Fibroblast of lung (primary cell): ENCODE measurements at places on chromosomes 4 and X. TPM values are rescaled to one million over a fixed set of nuclear protein-coding genes. Genes with fewer than 3 reads are reported as not detected.

DNA sequence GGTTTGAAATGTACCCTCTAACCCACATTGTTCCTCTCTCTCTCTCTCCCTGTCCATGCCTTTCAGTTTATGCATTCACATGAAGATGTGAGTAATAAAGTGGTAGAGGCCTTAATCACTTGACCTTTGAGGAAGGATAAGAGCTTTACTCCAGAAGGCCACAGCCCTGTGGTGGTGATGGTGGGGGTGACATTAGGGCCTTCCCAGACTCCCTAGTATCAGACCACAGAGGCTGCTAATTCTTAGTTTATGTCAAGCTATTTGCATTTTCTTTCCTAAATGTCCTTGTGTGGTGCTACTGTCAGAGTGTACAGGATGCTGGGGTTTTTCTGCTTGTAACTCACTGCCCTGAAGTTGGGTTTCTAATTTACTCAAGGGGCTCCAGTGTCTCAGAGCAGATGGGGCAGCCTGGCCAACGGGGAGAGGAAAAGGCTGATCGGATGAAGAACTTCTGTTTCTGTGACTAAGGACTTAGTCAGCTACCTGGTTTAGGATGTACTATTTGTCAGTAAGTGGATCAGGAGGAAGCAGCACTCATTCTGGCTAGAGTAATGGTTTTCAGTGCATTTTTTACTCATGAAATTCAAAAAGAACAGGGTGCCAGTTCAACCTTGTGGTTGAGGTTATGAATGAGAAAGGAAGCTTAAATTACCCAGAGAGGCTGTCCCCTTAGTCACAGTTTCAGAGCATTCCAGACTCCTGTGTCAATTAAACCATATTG lies 509.6 kb upstream of the DIPK2B start:
- DNase-seq: peak; percentile 80

GRCh38 chr4:151538963-151539362 lies 130.0 kb downstream of the FHIP1A start:
- DNase-seq: no peak

Gene DYNLT3
- 35.7 and 80.6 TPM in 2 replicates for total RNA-seq

DNA sequence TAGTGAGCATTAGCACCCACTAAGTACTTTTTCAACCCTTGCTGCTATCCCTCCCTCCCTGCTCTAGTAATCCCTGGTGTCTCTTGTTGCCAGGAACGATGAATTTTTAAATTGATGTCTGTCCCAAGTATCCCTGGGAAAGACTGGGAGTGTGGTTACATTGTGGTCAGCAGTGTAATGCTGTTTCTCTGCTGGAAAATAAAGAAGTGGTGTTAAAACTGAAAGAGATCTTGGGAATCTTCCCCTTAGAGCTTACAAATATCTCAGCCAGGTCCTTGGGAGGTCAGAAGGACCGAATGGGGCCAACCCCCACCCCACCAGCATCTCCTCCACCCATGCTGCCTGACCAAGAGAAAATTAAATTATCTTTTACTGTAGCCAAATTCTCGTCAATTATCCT lies 174.5 kb upstream of the MXRA5 start:
- no peak for DNase-seq

Gene DTHD1
- not detected in 2 replicates for total RNA-seq

DNA sequence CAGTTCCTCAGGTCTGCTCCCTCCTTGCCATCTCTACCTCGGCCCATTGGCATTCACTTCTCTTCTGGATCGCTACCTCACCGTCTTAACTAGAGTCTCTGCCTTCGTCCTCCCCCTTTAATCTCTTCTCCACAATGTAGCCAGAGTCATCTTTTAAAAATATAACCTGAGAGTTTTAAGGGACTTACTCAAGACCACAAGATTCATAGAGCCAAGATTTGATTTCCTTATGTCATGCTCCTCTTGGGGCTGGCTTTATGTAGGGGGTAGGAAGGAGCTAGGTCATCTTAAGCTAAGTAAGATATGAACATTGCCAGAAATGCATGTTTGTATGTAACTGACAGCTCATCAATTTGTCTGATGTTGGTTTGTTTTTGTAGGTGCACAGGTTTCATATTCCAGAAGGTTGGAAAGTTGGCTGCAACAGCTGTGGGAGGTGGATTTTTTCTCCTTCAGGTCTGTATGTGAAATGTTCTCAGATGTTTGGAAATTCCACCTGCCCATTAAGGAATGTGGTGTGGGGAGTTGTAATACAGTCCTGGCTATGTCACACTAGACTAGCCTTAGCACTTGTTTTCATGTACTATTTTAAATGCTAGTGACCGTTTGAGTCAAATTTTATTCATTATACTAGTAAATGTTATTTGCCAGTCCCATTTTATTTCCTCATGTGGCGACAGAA lies 19.6 kb downstream of the FUNDC2 start:
- DNase-seq: peak; percentile 21

DNA sequence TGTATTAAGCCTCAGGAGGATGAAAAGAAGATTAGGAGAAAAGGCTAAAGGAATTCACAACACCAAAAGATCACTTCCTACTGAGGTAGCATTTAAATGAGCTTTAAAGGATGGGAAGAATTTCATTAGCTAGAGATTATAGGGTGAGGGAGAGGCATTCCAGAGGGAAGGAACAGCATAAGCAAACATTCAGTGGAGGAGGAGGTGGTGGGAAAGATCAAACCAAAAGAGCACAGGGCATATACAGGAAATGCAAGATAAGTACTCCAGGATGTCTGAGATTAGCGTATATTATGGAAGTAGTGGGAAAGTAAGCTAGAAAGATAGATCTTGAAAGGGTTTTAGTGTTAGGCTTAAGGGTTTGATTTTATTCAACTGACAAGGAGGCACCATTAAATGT lies 84.8 kb downstream of the COL4A6 start:
- no peak for DNase-seq

DNA sequence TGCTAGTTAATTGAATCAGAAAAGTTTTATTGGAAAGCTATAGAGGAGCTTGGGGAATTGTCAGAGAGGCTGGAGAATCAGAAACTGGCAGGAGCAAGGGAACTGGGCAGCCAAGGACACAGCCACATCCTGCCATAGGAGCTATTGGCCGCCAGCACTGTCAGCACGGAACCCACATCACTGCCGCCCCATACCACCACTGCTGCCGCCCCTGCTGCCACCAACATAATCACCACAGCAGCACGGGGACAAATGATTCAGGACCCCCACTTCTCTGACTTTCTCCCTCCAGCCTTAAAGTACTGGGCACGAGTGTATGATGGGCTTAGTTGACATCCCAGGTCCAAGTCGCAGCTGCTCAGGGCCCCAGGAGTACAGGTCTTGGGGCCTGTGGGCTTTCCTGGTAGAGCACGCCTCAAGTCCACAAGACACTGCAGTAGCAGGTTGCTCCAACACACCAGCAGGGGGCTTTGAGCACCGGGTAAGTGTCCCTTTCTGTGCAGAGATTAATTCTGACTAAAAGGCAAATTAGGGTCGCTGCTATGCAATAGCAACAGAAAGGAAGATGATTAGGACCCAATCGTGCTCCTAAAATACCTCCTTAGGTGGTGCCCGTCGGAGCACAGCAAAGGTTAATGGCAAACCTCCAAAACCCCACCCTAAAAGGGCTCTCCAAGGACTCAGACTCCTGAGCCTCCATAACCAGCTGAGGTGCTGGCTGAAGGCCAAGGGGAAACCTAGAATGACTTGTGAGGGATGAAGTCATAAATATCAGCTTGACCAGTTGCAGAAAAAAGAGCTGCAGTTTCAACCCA lies 6.9 kb downstream of the PJA1 start:
- DNase-seq: peak; percentile 72

Gene FGA
- not detected in 2 replicates for total RNA-seq

Gene NHS
- total RNA-seq: 2.1 and 3.8 TPM in 2 replicates

- peak; percentile 85 for DNase-seq
Observed at GRCh38 chr4:173448608-173449379, 49.9 kb upstream of the SCRG1 start.

DNA sequence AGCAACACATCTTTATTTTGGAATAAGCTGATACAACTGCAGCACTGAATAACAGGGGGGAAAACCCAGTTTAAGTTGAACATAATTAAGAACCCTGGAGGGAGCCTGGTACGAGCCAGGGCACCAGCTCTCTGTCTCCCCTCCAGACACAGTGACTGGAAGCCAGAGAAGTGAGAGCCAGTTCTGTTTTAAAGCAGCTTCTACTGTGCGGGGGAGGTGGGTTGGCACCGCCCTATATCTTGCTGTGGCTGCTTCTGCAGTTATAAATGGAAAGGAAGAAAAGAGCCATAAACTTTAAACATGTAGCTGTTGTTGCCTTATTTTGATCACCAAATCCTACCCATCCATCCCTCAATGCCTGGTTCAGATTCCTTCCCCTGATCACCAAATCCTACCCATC lies 207.9 kb upstream of the ANXA3 start:
- no peak for DNase-seq

- DNase-seq: no peak
Observed at GRCh38 chrX:17662391-17662790, 74.9 kb upstream of the SCML1 start.

DNA sequence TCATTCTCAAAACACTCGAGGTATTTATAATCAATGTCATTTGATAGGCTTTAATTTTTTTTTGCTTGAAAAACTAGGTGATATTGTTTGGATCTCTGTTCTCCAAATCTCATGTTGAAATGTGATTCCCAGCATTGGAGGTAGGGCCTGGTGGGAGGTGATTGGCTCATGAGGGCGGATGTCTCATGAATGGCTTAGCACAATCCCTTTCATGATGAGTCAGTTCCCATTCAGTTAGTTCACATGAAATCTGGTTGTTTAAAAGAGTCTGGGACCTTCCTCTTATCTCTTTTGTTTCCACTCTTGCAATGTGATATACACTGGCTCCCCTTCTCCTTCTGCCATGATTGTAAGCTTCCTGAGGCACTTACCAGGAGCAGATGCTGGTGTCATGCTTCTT lies 638.7 kb downstream of the DMD start:
- no peak for DNase-seq

- no peak for DNase-seq
Observed at GRCh38 chr4:4418676-4419390, 31.9 kb downstream of the NSG1 start.

Gene IL2
- total RNA-seq: not detected in 2 replicates

DNA sequence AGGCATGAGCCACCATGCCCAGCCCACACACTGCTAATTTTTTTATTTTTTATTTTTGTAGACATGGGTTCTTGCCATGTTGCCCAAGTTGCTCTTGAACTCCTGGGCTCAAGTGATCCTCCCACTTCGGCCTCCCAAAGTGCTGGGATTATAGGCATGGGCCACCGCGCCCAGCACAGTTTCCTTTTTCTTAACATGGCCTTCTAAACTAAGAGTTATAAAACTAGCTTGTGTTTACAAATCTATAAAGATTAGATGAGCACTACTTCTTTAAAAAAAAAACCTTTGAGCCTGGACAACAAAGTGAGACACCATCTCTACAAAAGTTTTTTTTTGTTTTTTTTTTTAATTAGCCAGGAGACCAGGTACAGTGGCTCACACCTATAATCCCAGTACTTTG lies 10.7 kb downstream of the GRSF1 start:
- no peak for DNase-seq

DNA sequence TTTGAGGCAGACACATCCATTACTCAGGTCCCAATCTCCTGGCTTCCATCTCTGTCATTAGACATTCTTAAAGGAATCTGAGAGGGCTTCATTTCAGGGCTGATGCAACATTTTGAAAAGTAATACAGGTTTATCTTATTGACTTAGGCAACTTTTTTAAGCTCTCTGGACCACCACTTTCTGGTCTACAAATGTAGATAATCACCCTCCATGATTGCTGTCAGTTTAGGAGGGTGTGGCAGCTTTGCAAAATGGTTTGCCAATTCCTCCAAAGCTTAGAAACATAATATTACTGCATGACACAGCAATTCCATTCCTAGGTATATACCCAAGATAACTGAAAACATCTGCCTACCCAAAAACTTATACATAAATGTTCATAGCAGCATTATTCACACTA lies 77.6 kb downstream of the ARHGAP6 start:
- DNase-seq: no peak

DNA sequence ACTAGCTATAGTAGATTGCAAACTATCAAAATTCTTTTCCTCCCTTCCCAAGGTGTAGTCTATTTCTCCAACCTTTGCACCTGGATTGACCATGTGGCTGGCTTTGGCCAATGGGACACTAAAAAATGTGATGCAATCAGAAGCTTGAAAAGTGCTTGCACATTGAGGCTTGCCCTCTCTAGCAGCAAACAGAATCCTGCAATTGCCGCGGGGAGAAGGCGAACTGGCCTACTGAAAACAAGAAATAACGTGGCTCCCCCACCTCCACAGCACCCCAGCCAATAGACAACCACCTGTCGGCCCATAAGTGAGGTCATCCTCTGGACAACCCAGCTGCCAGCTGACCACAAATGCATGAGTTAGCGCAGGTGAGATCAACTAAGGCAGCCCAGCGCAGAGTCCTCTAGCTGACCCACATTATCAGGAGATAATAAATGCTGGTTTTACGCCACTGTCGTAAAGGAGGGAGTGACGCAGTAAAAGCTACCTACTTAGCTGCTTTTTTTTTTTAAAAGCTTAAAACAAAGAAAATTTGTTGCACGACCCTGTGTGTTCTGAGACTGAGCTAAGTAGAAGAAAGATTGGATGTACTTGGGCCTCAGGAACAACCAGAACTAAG lies 95.2 kb downstream of the GK start:
- DNase-seq: no peak

DNA sequence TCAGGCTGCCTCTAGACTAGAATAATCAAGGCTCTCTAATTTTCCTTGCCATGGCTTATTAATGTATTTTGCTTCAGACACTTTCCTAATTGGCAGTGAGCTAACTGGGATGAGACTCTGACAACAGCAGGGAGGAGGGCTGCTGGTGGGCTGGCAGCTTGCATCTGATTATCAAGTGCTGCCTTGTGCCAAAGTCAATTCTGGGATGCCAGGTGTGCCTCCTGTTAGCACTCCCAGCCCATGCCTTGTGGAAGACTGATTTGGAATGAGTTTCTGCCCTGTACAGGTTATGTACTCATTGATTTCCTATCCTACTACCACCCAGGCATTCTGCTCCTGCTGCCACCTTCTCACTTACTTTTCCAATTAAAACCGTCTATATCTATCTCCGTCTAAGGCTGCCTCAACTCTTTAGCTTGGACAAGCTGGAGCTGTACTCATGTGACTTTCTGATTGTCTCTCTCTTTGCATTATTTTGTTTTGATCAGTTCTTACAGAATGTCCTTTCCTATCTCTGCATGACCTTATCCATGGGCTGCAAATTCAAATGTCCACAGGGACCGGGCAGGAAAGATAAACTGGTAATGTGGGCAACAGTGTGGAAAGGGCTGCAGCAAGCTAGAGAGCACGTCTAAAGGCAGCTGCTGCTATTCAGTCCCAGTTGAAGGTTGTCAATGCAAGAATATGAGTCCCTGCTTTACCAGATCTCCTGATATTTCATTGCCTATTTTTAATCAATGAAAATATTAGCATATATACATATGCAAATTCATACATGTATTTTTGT lies 112.6 kb downstream of the GABRA2 start:
- no peak for DNase-seq

DNA sequence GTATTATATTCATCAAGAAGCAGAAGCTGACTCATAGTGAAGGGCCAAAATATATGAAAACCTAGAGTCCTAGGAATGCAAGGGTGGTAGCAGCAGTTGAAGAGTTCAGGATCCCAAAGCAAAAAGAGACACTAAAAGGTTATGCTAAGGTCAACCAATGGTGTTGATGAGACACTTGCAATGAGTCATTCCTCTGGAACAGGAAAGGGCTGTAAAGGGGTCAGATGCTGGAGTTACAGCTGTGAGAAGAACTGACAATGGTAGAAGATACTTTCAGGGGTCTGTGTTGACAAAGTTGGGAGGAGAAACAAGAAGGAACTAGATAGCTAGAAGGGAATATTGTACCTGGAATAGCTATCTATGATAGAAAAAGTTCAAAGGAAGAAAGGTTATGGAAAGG lies 47.5 kb downstream of the ZGRF1 start:
- peak; percentile 14 for DNase-seq

GRCh38 chrX:119130911-119131310 lies 3.3 kb upstream of the KIAA1210 start:
- DNase-seq: no peak

Gene DAPP1
- total RNA-seq: not detected in 2 replicates
